SK-MEL-5 (cell line): ENCODE measurements at places on chromosomes 2 and 18.

GRCh38 chr2:66565291-66565690 is 130.4 kb downstream of the MEIS1 start:
- no peak for DNase-seq

DNA sequence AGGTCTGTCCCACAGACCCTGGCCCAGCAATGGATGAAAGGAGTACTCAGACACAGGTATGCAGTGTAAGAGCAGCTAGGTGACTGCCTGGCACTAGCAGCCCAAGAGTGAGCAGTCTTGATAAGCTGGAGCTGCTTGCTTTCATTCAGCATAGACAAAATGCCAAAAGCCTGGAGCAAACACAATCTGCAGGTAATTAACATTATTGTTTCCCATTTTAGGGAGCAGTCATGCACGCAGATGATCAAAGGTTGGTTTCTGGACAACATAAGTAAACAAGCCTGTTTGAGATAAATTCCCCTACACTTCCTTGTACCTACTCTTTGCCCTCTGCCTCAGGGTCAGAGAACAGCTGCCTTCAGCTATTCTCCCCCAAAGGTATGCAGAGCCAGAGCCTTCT is 73.7 kb upstream of the MSTN start:
- DNase-seq, result no peak

- no peak for DNase-seq
Observed at GRCh38 chr18:77851802-77852201, 602.2 kb downstream of the GALR1 start.

- DNase-seq, result no peak
Observed at GRCh38 chr18:23378302-23378686, 74.8 kb upstream of the RIOK3 start.

- DNase-seq, result peak; percentile 92
Observed at GRCh38 chr2:67215214-67216055, 181.7 kb upstream of the ETAA1 start.

GRCh38 chr2:204691911-204692510 is 146.7 kb downstream of the PARD3B start:
- peak; percentile 83 for DNase-seq

GRCh38 chr2:219441451-219442255 is 7.0 kb downstream of the SPEG start:
- peak; percentile 32 for DNase-seq

DNA sequence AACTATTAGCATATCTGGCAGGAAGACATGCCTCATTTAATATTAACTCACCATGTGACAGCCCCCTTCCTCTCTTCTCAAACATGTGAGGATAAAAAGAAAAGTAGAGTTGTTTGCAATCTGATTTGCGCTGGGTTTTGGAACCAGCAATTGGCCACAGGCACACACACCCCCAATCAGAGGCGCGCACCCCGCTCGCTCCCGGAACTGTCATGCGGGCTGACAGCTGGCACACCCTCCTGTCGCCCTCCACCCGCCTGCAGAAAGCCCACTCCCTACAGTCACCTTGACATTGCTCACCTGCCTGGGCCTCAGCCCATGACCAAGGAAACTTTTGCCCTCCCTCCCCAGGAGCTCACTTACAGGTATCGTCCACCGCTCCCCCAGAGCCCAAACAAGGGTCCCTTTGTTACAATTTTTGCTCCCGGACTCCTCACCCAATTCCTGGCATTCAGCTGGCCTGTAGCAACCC is 1.1 kb downstream of the COBLL1 start:
- peak; percentile 27 for DNase-seq

- DNase-seq, result no peak
Observed at GRCh38 chr2:140136366-140136765, 1356.2 kb upstream of the NXPH2 start.

DNA sequence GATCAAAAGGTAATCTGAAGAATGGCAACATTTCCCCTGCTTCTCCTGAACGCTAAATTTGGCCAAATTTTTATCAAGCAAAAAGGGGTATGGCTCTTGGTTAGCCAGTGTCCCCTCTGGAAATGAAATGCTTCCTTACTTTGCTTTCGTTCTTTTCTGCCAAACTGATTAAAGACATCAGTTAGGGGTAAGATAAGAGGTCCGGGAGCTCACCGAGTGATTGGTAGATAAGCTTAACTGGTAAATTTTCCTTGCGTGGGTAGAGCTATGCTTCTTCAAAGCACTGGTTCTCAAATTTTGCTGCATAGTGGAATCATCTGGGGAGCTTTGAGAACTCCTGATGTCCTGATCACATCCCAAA is 62.7 kb upstream of the MAPRE2 start:
- no peak for DNase-seq

DNA sequence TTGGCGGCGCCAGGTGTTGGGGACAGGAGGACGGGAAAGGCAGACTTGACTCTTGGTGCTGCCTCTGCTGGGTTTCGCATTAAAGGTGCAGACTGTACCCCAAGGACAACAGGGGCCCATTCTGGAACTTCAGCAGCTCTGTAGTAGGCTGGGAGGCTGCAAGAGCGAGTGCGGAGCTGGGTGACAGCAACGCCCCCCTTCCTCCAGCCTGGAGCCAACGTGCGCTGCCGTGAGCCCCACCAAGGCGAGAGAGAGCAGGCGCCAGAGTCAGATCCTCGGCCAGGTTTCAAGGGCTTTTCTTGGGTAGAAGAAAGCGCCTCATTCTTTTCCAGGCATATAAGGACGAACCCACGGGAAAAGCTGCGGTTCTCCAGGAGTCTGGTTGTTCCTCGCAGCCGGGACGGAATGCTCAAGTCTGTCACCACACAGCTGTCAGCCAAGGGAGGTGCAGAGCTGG is 1.9 kb downstream of the DOK6 start:
- DNase-seq, result no peak

DNA sequence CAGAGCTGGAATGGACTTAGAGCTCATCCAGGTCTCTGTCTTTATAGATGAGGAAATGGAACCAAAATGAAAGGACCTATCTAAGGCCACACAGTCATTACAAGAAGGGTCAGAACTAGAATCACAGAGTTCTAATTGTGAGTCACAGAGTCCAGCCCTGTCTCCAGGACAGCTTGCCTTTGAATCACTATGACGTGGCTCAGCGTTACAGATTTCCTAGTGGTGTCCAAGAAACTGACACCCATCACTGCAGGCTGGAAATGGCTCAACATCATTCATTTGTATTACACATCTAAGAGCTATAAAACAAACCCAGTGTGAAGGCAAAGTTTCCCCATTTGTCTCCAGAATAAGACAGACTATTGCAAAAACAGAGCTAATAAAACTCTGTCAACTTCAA is 164.3 kb upstream of the SIX2 start:
- peak; percentile 26 for DNase-seq

DNA sequence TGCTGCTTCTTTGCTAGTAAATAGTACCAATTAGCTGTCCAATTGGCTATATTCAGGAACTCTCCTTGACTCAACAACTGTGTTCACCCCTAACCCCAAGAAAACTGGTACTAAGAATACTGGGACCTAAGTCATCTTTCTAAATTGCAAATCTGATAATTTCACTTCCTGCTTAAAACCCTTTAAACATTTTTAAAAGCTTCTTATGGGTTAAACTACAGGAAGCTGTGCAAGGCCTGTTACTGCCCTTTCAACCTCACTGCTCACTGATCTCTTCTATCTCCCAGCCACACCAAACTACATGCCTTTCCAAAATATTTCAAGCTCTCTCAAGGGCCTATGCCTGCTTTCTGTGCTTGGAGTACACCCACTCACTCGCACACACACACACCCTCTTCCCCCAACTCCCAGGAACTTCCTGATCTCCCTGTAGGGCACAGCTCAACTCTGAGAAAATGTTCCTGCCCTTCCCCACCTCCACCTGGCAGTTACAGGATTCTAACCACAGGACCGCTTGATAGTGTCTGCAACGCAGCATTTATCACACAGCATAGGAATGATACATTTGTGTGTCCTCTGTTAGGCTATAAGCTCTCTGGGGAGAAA is 6.7 kb downstream of the LMAN1 start:
- no peak for DNase-seq

GRCh38 chr2:58991357-58991756 is 750.2 kb upstream of the FANCL start:
- DNase-seq, result no peak

DNA sequence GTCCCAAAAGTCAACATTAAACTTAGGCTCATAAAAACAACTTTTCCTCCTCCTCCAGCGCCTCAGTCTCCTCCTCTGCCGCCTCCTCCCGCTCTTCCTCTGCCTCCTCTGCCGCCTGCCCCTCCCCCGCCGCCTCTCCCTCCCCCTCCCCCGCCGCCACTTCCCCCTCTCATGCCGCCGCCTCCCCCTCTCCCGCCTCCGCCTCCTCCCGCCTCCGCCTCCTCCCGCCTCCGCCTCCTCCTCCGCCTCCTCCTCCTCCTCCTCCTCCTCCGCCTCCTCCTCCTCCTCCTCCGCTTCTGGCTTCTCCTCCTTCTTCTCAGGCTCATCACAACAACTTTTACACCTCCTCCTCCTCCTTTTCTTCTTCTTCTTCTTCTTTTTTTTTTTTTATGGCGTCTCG is 599.9 kb downstream of the TMEM182 start:
- DNase-seq, result peak; percentile 10

DNA sequence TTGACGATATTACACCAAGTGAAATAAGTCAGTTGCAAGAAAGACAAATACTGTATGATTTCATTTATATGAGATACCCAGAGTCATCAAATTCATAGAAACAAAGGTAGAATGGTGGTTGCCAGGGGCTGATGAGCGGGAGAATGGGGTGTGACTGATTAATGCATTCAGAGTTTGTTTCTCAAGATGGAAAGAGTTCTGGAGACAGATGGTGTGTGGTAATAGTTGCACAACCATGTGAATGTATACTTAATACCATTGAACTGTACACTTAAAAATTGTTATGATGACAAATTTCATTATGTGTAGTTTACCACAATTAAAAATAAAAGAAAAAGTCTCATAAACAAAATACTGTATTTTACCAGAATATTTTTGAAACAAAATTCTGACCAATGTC is 117.3 kb downstream of the PIGN start:
- DNase-seq, result no peak

DNA sequence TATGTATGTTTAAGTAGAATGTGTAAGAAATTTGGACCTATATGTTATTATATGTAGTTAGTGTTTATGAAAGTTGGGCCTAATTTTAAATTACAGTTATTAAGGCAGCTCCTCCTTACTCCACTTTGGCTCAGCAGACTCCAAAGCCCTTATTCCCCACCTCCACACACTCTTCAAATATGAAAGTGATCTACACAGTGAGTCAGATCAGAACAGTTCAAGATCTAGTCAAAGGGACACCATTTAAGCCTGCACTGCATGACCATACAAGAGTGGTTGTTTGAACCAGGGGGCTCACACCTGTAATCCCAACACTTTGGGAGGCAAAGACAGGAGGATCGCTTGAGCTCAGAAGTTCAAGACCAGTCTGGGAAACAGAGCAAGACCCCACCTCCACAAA is 21.2 kb upstream of the PMAIP1 start:
- no peak for DNase-seq

GRCh38 chr2:241359481-241360045 is 3.5 kb downstream of the FARP2 start:
- peak; percentile 52 for DNase-seq

DNA sequence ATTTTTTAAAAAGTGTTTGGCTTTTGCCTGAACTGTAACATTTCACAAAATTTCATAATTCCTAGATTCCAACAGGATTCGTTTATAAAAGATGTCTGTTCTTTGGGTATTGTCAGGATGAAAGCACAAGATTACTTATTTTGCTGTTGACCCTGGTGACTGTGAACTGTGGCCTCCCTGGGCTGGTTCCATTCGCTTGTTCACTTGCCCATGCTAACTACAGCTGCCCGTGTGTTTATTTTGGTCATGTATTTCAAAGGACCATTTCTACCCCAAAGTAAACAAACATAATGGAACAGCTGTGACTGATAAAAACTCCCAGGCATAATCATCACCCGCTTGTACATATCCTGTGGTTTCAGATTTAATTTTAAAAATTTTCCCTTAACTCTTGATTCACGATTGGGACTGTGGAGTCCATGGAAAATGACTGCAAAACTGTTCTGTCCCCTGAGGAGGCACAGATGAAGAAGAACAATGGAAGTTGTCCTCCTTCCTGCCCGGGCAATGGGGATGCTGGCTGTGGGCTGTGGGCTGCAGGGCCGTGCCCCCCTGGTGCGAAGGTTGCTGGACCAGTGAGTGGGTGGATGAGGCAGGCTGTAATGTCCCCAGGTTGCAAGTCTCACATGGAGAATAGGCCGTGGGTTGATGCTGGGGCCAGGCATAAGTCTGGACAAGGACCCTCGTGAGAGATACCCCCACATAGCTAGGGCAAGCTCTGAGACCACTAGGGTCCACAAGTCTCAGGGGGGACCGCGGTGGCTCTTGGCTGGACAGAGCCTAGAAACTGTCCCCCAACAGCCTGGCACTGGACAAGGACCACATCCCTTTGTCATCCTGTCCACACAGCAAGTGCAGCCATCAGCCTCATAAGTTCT is 28.9 kb upstream of the HDAC4 start:
- DNase-seq, result no peak

- DNase-seq, result peak; percentile 26
Observed at GRCh38 chr2:183244300-183244844, 120.1 kb downstream of the NUP35 start.

GRCh38 chr2:63875131-63875527 is 33.4 kb downstream of the UGP2 start:
- peak; percentile 92 for DNase-seq

DNA sequence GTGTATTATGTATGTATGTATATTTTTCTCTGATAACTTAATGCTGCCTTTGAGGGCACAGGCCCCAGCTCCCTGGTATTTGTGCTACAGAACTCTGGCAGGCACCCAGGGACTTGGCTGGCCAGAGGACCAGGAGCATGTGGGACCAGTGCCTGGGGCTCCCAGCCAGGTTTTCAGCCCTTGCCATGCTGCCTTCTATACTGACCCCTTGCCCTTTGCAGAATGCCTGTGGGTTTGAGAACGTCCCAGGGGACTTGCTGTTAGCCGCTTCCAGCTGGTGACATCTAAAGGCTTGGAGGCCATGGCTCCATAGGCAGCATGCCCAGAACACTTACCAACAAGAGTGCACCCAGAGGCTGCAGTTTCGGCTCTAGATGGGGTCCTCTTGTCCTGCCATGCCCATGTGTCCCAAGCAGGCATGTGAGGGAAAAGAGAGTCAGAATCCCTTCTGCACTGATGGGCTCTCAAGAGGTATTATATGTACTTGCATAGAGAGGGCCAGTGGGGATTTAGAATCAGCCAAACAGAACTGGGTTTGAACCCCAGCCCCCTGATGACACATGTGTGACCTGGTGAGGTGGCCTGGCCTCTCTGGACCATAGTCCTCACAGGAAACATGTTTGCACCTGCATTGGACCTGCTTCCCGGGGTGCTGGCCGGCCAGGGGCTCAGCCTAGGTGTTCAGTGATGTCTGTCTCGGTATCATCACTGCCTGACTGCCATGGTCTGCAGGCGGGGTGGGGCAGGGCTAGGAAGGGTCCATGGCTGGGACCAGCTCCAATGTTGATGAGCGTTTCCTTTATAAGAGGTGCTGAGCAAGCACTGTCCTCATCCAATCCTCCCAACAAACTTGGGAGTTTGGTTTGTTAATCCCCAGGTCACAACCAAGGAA is 119.2 kb upstream of the FHL2 start:
- DNase-seq, result no peak

- no peak for DNase-seq
Observed at GRCh38 chr18:80035997-80036396, 1.8 kb downstream of the RBFA start.

GRCh38 chr2:121187982-121188411 is 97.0 kb downstream of the TFCP2L1 start:
- no peak for DNase-seq

GRCh38 chr18:37457341-37457740 is 108.3 kb downstream of the CELF4 start:
- no peak for DNase-seq

GRCh38 chr2:13822365-13822764 is 810.2 kb upstream of the LRATD1 start:
- no peak for DNase-seq

- DNase-seq, result no peak
Observed at GRCh38 chr2:128439791-128440665, 121.4 kb upstream of the HS6ST1 start.
